ENCODE measurements at places on chromosomes 11 and 22.

GRCh38 chr11:73976451-73977151, 6.0 kb downstream of the UCP2 start:
- no peak for DNase-seq

DNA sequence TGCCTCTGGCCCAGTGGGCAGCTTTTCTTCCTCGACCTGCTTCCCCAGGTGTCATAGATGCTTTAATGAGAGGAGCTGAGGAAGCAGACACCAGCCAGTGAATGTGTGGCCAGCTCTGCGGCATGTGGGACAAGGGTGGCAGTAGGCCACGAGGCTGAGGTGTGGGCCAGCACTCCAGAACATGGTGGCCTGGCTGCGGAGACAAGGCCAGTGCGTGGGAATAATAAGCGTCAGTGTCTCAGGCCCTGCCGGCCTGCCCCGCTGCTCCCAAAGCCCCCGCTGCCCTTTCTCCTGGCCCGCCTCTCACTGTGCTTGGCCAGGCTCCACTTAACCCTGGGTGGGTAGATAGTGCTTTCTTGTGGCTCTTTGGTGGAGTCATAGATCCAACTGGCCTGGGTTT, 2.1 kb downstream of the MAPK8IP1 start:
- DNase-seq: no peak

- DNase-seq: no peak
Measured at GRCh38 chr11:35866601-35867000, 77.3 kb upstream of the LDLRAD3 start.

GRCh38 chr22:50267591-50268390, 2.4 kb downstream of the MAPK11 start:
- peak; percentile 59 for DNase-seq

- DNase-seq: no peak
Measured at GRCh38 chr11:8289492-8289918, 25.8 kb upstream of the LMO1 start.

DNA sequence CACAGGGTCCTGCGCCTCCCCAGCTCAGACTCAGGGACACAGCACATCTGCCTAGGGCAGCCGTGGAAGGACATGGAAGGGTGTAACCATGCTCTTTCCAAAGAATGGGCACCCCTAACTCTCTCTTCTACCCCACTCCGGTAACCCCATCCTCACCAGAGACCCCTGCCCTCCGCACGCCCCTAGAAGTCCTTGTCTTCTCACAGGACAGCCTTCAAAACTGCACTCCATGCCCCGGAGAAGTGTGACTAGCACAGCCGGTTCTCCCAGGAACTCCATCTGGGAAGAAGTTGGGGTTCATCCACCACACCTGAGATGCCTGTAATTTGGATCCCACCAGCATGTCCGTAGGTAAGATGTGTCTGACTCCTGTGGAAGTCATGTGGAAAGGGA, 25.0 kb downstream of the P2RY2 start:
- DNase-seq: no peak

- DNase-seq: no peak
Measured at GRCh38 chr11:11968511-11969280, 39.7 kb downstream of the DKK3 start.

DNA sequence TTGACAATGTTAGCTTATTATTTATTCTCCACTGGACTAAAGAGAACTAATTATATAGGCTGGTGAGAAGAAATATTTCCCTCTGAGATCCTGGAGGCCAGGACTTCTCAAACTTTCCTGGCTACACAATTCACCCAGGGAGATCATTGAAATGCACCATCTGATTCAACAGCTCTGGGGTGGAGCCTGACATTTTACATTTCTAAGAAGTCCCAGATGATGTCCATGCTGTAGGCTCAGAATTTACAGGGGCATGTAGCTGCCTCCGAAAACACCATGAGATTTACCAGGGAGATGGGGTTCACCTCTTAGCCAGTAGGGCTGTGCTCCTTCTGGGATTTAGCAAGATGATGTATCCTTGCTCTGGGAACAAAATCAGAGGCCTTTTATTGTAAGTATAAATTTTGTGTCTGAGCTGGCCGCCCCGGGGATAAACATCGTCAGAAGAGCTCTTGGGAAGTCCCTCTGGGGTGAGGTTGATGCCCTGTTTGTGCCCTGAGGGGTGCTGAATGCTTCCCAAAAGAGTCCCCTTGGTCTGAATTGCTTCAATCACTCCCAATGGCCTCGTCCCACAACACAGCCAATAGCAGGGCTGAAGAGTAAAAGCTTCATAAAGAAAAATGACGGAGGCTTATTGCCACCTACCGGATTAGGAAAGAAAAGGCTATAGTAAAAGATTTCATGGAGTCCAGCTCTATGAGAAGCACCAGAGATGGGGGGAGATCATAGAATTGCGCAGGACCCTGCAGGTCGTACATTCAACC, 33.4 kb upstream of the API5 start:
- DNase-seq: no peak

DNA sequence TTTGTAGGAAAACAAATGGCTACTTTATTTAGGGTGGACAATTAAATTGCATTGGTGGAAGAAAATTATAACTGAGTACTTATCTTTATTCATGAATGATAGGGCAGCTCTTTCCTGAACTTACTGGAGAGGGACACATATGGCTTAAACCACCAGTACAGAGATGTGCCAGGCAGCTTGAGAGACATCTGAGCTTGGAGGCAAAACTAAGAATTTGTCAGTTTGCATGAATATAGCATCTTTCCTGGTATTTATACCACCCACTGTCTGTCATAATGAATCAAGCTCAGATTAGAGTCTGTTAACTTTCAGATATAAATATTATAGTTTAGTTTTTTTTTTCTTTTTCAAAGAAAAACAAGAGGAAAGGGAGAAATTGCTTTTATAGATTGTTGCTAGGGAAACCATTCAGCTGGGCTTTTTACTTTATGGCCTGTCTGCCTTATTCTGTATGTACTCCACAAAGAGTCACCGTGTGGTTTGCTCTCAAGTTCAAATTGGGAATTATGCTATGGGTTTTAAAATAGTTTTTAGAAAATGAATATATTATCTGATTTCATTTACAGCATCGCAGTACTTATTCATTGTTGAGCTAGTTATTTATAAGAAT, 477.0 kb upstream of the CHORDC1 start:
- DNase-seq: no peak

GRCh38 chr11:70662691-70663098, 264.4 kb downstream of the CTTN start:
- no peak for DNase-seq

- DNase-seq: no peak
Measured at GRCh38 chr11:17526931-17527627, 17.1 kb downstream of the USH1C start.

GRCh38 chr11:74686792-74687191, 44.4 kb downstream of the CHRDL2 start:
- no peak for DNase-seq

- no peak for DNase-seq
Measured at GRCh38 chr22:44067901-44068300, 43.8 kb downstream of the PARVB start.

- DNase-seq: no peak
Measured at GRCh38 chr11:120513436-120514315, 2.1 kb downstream of the GRIK4 start.

GRCh38 chr11:112728288-112728687, 232.9 kb upstream of the NCAM1 start:
- DNase-seq: no peak

GRCh38 chr11:46390331-46391171, 1.0 kb downstream of the CHRM4 start:
- DNase-seq: no peak

DNA sequence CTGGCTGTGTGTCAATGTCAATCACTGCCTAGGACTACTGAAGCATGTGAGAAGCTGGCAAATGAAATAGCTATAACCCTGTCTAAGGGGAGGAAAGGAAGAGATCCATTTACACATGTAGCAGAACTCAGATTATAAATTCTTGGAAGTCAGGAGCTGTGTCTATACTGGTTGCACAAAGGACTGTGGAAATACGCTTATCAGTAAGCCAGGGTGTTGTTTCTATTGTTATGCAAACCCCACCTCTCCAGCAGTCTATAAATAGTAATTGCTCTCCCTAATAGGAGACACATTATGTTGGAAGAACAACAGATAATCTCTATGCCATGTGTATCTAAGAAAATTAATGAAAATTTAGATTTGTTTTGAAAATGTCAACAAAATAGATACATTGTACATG, 693.4 kb upstream of the CCDC90B start:
- no peak for DNase-seq

GRCh38 chr22:23054531-23055257, 15.6 kb upstream of the GNAZ start:
- DNase-seq: no peak

GRCh38 chr22:17501679-17502285, 61.5 kb upstream of the SLC25A18 start:
- no peak for DNase-seq

DNA sequence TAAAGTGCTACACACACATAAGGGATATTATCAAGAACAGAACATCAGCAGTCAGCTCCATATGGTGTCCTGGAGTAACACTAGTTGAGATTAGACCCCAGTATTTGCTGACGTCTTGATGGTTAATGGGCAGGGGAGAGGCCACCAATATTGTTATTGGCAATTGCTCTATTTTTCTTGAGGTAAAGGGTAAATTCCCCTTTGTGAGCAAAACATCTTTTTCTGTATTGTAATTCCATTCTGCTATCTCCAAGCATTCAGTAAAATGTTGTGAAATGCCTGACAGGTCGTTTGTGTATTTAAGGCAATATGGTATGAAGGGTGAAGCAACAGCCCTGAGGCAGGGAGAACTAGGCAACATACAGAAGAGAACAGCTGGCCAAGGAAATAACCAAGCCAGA, 21.9 kb downstream of the PC start:
- no peak for DNase-seq

- DNase-seq: peak; percentile 56
Measured at GRCh38 chr11:9575260-9576240, 2.1 kb downstream of the WEE1 start.

GRCh38 chr22:19657252-19658056, 56.8 kb upstream of the SEPTIN5 start:
- DNase-seq: no peak

DNA sequence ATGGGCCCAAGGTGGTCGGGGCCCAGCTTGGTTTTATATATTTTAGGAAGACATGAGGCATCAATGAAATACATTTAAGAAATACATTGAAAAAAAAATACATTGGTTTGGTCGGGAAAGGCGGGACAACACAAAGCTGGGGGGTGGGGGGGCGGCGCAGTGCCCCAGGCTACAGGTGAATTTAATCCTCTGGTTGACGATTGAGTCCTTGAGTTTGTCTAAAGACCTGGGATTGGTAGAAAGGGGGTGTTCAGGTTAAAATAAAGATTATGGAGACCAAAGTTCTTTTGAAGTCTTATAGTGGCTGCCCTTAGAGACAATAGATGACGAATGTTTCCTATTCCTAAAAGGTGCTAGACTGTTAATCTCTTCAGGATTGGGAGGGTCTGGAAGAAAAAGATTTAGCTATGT, 3.1 kb downstream of the IFITM1 start:
- no peak for DNase-seq

DNA sequence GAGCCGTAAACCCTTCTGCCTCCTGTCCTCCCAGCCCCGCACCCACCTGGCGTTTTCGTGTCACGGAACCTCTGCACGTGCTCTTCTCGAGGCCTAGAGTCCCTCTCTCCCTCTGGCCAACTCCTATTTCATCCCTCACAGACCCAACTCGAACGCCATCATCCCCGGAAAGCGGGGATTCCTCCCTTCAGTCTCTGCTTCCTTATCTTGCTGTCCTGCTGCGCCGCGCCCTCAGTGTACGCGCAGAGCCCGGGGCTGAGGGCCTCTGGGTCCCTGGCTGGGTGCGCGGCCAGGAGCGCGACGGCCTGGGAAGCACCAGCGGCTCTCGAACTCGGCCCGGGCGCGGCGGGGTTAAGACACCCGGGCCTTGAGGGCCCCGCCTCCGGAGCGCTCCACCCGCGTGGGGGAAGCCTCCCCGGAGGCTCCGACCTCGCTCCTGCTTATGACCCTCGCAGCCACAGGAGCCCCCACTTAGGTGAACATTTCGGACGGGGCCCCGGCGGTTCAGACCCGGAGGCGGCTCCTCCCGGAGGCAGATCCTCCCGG, 398 bp upstream of the ATG16L2 start:
- DNase-seq: peak; percentile 66

- DNase-seq: no peak
Measured at GRCh38 chr11:9962722-9963121, 298.8 kb downstream of the SWAP70 start.

DNA sequence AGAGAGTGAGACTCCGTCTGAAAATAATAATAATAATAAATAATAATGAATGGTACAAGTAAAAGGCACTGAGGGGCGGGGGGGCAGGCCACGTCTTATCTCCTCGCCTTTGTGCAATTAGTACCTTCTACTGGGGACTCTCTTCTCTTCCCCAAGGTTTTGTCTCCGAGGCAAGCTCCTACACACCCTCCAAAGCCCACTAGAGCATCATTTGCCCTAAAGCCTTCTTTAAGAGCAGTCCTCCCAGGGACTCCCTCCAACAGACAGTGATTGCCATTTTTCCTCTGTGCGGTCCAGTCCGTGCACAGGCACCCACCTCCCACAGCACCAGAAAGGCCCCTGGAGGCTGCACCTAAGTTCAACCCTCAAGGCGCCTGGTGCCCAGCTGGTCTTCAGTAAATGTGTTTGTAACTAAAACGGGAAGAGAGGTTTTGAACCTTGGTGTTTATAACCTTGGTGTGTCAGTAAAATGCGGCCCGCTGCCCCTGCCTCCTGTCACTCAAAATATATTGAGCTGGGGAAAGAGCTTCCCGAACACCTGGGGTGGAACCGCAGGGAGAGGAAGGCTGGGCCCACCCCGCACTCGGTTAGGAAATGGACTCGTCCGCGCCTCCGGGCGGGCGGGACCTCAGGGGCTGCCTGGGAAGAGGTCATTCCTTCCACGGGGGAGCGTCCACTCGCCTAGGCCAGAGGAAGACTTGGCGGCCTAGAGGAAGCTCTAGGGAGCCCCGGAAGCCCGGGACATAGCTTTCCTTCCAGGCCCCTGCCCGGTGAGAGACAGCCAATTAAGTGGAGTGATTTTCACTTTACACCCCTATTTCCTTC, 4.7 kb upstream of the KDELR3 start:
- no peak for DNase-seq

GRCh38 chr11:61516191-61516590, 7.6 kb downstream of the LRRC10B start:
- DNase-seq: no peak

- no peak for DNase-seq
Measured at GRCh38 chr11:102252339-102252891, 64.9 kb upstream of the BIRC3 start.

DNA sequence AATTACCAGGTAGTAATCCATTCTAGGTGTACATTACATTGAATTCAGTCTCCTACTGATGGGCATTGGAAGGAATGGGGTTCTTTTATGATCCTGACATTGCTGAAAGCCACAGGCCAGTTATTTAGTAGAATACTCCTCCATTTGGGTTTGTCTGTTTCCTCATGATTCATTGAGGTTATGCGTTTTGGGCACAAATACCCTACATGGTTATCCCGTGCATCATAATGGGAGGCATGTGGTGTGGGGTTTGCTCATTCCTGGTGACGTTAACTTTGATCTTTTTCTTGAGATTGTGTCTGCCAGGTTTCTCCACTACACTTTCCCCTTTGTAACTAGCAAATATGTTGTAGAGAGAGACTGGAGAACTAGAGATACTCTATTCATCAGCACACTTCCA, 5.5 kb downstream of the FOLR3 start:
- no peak for DNase-seq

Measured in T-helper 2 cell (primary cell).